Activated T-helper 1 cell treated with Interleukin-2 at 50 U/mL for 16 hours (primary cell): ENCODE measurements at places on chromosomes 12 and 14.

GRCh38 chr12:65630555-65630954, 193.7 kb upstream of the HMGA2 start:
- DNase-seq: no peak

DNA sequence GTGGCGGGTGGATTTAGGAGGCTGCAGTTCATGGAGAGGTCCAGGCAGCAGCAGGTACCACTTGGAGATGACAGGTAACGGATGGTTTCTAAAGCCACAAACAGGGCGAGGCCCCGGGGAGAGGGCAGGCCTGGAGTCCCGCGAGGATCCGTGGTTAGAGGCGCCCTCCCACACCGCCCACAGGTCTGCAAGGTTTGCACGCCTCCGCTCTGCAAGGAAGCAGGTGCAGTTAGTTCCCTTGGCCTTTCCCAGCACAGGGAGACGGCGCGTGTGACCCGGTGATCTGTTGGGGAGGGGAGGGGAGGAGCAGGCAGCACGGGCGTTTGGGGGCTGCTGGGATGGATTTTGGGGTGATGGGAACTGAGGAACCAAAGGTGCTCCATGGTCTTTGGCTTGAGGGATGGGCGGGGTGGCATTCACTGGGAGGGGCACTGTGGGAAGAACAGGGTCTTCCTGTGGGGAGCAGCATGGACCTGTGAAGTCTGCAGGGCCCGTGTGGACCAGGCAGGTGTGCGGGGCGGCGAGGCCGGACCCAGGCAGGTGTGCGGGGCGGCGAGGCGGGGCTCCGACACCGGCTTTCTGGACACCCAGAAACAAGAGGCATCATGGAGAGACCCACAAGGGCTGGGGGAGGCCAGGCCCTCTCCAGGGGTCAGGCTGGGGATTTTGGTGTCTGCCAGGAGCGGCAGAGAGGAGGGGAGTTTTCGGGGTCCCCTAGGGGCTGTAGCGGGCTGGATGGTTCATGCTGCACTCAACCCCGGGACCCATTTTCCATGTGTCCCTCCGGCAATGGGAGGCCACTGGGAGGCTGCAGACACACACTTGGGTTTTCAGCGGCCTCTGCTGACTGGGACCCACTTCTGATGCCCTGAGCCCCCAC, 29.1 kb downstream of the NOC4L start:
- DNase-seq: no peak

DNA sequence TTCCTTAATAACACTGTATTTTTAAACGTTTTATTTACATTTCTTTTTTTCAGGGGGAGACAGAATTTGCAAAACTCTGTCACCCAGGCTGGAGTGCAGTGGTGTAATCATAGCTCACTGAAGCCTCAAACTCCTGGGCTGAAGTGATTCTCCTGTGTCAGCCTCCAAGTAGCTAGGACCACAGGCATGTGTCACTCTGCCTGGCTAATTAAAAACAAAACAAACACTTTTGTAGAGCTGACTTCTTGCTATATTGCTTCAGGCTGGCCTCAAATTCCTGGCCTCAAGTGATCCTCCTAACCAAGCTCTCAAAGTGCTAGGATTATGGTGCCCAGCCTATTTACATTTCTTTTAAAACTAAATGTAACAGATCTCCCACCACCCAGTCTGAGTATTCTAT, 12.7 kb downstream of the CPSF6 start:
- DNase-seq: no peak

DNA sequence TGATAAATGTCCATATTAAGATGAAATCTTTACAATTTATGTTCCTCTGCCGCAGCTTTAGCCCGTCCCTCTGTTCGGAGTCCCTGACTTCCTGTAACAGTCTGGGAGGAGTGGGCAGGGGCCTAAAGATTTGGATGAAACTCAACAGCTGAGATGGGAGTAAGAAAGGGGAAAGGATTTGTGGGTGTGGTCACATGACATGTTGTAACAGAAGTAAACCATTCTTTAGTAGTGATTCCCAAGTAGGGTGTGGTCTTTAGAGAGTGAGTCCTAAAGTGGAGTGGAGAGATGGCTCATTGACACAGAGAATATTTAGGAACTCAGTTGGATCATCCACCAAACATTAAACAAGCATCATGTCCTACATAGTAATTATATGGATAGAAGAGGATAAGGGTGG, 12.9 kb downstream of the TMEM117 start:
- DNase-seq: no peak

- no peak for DNase-seq
Observed at GRCh38 chr14:74400919-74401503, 25.0 kb downstream of the SYNDIG1L start.

DNA sequence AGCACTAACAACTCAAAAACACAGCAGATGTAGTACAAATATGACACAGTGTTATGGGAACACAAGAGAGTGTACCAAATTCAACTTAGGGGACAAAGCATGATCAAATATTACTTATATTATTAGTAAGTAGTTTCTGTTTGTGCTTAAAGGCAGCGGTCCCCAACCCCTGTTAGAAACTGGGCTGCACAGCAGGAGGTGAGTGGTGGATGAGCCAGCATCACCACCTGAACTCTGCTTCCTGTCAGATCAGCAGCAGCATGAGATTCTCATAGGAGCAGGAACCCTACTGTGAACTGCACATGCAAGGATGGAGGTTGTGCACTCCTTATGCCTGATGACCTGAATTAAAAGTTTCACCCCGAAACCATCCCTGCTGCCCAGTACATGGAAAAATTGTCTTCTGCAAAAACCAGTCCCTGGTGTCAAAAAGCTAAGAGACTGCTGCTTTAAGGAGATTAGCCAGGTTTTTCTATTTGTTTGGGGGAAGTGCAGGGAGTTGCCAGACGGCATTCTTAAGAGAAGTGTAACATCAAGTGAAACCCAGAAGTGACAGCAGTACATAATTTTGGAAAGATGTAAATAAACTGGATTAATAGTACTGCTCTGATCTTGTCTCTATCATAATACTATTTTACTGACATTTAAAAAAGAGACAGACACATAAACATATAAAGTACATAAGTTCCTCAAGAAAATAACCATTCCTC, 26.7 kb downstream of the GTF2A1 start:
- no peak for DNase-seq

- DNase-seq: no peak
Observed at GRCh38 chr12:111488271-111488670, 82.5 kb downstream of the SH2B3 start.

DNA sequence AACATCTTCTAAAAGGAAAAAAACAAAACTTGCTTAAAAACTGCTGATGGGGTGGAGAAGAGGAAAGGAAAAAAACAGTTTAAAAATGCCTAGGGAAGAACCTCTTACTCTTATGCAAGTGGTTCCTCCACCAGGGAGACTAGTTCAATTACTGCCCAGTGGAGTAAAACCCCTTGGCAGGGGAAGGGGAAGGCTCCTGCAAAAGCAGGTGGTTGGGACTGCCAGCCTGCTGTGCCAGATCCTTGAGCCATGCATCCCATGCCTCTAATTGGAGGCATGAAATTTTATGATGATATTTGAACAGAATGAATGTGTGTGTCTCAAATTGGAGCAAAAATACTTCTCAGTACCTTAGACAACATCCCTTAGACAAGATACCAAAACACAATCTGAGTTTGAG, 118.8 kb downstream of the FSCB start:
- no peak for DNase-seq

DNA sequence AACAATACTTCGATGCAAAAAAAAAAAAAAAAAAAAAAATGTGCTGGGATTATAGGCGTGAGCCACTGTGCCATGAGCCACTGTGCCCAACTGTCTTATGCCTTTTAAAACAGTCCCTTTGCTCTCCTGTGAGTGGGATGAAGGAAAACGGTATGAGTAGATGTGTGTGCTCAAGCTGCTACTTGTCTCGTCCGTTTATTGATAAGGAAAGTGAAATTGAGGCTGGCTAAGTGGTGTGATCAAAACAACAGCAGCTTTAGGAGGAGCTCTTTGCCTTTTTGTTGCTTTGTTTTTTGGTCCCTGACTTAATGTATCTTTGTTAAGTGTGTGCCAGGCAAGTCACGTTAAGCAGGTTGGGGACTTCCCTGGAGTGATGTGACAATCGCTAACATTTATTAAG, 275.9 kb downstream of the TMEM132C start:
- no peak for DNase-seq

DNA sequence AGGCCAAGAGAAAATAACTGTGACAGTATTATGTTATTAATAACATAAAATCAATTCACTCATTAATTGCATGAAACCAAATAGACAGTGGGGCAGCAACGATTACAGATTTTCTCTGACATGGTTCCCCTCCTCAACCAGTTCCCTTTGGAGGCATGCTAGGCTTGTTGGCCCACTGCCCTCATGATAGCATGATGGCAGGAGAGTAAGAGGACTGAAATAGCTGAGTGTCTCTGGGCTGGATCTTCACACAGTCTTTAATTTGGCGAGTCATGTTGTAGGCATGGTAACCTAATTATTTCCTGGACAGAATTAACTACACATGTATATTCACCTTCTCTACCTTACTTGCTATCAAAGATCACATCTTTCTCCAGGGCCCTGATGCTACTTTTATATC, 266.2 kb upstream of the PELI2 start:
- no peak for DNase-seq

DNA sequence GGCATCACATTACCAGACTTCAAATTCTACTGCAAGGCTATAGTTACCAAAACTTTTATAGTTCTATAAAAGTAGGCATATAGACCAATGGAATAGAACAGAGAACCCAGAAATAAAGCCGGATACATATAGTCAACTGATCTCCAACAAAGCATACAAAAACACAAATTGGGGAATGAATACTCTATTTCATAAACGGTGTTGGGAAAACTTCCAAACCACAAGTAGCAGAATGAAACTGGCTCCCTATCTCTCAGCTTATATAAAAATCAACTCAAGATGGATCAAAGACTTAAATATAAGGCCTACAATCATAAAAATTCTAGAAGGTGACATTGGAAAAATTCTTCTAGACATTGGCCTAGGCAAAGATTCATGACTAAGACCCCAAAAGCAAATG, 187.9 kb upstream of the PLXNC1 start:
- no peak for DNase-seq

DNA sequence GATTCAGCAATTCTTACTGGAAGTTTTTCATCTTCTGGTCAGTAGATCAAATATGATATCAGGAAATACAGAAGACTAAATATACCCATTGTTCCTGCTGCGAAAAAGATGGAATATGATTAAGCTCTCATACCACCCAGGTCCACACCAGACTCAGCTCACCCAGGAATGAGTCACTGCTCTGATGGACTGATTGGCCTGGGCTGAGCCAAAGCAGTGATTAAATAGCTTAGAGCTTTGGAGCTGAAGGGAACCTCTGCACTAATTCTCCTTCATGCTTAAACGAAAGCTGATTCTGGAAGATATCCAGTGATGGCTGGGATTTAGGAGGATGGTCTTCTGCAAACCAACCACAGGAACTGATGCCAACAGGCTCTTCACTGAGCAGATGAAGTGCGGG, 62.0 kb upstream of the SYT1 start:
- no peak for DNase-seq

GRCh38 chr12:33587354-33587753, 147.7 kb upstream of the SYT10 start:
- no peak for DNase-seq

DNA sequence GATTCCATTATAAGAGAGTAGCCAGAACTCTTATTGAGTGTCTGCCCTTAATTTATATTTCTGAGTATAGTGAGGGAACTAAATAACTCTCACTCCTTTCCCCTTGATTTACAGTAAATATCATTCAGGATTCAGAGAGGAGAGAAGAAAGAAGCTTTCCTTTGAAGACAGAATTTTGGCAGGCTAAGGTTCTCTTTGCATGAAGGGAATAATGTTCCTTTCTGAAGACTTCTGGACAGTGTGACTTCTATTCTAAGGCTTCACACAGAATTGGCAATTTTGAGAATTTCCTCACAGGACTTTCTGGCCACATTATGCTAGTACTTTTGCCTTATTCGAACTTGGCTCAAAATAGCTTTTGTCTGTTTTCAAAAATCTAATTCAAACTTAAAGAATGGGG, 352.2 kb upstream of the FBXO33 start:
- no peak for DNase-seq
